NCI-H2171 treated with DMSO at 0.1 percent for 48 hours (cell line): ENCODE measurements at places on chromosomes 11 and 22.

GRCh38 chr11:82775736-82776346 is 42.2 kb upstream of the FAM181B start:
- peak; percentile 1 for DNase-seq

GRCh38 chr22:17770180-17771077 is 3.8 kb downstream of the BID start:
- no peak for DNase-seq

- DNase-seq: peak; percentile 17
These were observed 24.9 kb downstream of the CD44 start for GRCh38 chr11:35163702-35164496.

DNA sequence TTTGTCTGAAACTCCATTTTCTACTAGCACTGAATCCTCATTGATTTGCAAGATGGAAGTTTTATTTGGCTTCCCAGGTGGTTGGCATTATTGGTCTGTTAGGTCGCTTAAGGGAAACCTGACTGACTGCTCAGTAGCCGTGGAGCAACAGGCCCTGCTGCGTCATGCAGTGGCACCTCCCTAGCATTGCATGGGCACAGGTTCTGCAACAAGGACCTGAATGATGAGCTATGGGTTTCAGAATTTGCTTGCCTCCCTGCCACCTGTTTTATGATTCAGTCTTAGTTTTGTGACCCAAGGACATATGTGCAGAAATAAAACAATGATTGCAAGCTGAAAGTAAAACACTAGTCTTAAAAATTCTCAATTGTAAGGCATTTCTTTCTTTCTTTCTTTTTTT is 128.5 kb downstream of the SLC1A2 start:
- DNase-seq: no peak

- peak; percentile 33 for DNase-seq
These were observed 15.6 kb downstream of the MOV10L1 start for GRCh38 chr22:50105208-50106100.

- DNase-seq: peak; percentile 6
These were observed 1.2 kb downstream of the GRK2 start for GRCh38 chr11:67267188-67268080.

DNA sequence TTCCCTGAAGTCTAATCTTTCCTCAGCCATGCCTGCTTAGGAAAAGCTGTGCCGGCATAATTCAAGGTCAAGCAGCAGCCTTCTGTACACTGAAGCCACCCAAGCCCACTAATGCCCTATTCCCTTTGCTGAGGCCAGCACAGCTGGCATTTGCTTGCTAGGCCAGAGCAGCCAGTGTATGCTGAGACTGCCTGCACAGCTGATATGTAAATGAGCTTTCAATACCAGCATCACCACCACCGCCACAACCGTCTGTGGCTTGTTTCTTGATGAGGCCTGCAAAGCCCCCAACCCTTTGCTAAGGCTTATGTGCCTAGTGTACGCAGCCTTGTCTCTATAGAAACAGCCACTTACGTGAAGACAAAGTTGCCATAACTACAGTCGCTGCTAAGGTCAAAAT is 56.3 kb upstream of the TNRC6B start:
- DNase-seq: no peak

- no peak for DNase-seq
These were observed 22.1 kb upstream of the ASCC2 start for GRCh38 chr22:29860006-29860766.

DNA sequence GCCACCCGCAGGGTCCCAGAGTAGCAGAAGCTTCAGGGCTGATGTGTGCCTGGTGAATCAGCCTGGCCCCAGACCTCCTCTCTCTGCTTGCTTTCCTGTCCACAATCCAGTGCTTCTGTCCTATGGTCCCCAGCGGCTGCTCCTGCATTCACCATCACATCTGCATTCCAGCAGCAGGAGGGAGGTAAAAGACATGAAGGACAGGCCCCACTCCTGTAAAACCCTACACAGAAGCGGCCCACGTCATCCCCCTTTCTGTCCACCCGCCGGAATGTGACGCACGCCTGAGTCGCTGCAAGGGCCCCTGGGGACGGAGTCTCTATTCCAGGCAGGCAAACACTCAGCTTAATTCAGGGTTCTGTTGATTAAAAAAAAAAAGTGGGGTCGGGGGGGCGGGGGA is 58.3 kb downstream of the CDKN1C start:
- DNase-seq: no peak

DNA sequence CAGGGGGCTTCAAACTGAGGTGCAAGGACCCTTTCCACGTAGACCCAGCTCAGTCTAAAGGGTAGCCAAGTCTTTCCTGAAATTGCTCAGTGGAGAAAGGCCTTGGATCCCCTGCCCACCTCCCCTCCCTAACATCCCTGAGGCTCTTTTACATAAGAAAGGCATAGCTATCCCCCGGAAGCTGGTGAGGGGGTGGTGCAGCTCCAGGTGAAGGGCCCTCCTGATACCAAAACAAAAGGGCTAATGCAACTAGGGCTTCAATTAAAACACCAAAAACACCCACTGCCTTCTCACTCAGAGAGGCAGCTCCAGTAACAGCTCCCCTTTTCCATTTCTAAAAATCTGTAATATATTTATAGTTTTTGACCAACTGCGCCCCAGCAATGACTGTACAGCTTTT is 5.8 kb downstream of the SHANK2 start:
- no peak for DNase-seq
